NAMALWA (cell line): ENCODE measurements at places on chromosomes 5 and 9.

DNA sequence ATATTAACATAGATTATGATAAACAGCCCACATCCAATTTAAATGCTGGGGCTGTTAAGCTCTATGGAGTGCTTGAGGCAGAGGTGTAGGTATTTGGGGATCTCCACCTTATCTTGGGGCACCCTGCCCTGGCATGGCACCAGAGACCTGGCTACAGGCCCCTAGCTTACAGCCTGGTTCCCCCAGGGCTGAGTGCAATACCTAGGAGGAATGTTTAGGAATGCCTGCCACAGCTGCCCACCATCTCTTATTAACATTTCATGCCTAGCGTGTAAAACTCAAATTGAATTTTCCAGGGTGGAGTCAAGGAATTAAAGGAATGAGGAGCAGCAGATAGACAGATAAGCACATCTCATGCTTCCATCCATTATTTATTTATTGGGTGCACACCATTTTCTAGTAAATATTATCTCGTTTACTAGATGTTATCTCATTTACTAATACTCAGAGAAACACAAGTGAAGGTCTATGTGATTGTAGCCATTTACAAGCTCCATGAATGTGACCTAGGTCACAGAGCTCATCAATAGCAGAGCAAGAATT lies 55.6 kb upstream of the TNFSF8 start:
- DNase-seq: no peak

- DNase-seq: peak; percentile 89
Measured at GRCh38 chr9:122810306-122810946, 10.5 kb downstream of the OR1K1 start.

DNA sequence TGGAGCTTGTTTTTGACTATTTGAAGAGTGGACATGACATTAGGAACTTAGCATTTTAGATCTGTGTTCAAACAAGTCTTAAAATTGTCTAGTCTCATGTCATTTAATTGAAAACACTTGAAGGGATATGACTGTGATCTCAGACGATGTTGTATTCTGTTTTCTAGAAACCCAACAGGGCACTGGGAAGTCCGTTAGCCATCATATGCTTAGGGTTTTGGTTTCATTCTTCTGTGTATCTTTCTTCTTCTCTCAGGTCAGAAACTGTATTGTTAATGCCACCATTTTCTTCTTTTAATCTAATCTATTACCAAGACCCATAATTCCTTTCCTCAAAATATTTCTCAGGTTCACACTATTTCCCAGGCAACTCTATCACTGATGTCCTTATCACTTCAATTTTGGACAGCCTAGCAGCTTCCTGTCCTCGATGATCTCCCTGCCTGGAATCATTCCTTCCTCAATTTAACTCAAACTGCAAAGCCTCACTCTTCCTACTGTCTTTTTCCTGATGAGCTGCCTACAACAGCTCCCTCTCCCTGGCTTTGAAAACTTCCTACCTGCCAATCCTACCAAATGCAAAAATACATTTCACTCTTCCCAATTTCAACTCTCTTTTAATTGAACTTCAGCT lies 77.7 kb downstream of the MEF2C start:
- no peak for DNase-seq

GRCh38 chr5:138980441-138980840 lies 105.3 kb upstream of the LRRTM2 start:
- no peak for DNase-seq

DNA sequence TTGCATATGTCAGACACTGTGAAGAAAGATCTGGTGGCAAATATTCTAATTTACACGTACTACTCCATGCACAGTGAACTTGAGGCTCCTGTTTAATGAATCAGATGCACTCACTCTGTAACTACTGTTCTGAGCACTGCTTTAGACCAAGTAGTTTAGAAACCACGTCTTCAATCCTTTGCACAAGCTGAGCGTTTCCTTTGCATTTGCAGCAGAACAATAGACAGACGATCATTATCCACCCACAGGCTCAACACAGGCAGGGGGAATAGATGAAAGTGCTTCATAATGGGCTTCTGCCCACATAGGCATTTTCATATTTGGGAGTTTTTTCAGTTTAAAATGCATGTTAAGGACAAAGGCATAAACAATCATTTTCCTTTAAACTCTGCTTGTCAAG lies 423.3 kb upstream of the ADAMTS16 start:
- no peak for DNase-seq

DNA sequence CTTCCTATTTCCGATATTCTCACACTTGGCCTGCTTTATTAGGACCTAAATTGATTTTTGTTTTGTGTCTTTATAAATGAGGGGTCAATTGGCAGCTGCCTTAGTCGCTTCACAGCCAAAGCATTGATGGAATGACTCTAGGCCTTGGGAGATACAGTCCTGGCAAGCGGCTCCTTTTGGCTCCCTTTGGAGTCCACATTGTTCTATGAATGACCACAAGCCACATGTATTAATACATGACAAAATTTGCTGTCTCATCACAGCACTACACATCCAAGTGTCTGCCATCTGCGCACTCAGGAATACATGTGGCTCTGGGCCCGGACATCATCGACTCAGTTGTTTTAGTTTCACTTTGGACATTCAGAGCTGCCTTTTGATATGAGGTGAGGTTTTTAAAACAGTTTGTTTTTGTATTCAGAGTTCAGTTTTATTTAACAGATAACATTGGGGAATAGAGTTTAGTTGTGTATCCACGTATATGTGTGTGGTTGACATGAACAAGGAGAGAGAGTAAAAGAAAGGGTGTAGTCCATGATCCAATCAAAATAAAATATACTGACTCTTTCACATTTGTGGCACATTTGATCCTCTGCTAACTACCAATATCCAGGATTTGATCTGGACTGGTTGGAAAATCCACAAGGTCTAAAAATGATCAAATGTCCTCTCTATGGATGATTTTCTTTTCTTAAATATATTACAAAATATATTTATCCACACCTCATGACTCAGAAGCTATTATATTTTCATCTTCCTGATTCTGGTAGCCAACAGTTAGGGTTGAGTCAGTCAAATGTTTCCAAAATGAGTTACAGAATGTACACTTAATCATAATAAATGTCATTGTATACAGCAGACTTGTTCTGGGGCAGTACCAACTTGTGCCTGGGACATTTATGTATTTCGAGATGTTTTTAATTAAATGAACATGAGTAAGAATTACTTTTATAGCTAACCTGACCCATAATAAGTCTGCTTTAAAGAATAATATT lies 114.0 kb upstream of the MTAP start:
- no peak for DNase-seq

GRCh38 chr9:14993061-14993800 lies 83.0 kb upstream of the FREM1 start:
- DNase-seq: no peak

- DNase-seq: no peak
Measured at GRCh38 chr5:118553662-118554061, 434.7 kb downstream of the DTWD2 start.

DNA sequence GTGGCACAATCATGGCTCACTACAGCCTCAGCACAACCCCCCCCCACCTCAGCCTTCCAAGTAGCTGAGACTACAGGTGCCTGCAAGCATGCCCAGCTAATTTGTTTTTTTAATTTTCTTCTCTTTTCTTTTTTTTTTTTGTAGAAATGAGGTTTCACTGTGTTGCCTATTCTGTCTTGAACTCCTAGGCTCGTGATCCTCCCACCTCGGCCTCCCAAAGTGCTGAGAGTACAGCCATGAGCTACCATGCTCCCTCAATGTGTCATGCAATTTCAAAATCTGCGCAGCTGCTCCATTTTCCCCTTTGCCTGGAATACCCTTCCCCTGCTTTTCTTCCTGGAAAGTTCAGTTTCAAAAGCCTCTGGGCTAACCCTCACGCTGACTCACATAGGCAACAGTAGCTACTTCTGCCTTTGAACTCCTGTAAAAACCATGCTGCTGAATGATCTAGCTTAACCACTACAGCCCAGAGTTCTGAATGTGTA lies 71.0 kb upstream of the IL7R start:
- DNase-seq: no peak

DNA sequence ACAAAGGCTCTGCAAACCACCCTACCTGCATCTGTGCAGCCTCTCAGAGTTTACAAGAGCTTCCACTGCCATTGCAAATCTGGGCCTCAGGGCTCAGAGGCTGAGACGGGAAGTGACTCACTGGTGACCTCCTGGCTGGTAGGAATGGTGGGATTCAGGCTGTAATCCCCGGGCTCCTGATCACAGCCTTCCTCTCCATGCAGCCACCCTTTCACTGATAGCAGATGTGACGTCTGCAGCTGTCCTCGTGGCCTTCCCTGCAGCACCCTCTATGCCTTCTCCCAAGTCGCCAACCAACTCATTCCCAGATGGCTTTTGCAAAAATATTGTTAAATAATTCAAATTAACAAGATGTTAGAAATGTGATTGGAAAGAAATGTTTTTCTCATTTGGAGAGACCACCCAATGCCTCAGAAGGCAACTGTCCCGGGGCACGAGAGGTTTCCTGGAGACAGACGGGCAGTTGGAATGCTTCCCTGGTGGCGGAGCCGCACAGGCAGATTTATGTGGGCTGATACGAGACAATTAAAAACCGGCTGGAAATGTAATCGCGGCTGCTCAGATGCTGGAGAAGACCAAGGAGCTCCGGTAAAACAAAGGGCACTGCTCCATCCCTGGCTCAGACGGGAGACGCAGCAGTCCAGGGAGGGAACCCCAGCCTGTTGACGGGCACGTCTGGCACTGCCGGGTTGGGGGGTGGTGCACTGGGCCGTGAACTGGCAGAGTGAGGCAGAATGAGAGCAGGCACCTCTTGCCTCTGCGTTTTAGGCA lies 34.4 kb upstream of the SLC25A51 start:
- no peak for DNase-seq

- no peak for DNase-seq
Measured at GRCh38 chr5:138900281-138900965, 25.3 kb upstream of the LRRTM2 start.

- DNase-seq: no peak
Measured at GRCh38 chr9:37984672-37985611, 81.0 kb upstream of the SLC25A51 start.

DNA sequence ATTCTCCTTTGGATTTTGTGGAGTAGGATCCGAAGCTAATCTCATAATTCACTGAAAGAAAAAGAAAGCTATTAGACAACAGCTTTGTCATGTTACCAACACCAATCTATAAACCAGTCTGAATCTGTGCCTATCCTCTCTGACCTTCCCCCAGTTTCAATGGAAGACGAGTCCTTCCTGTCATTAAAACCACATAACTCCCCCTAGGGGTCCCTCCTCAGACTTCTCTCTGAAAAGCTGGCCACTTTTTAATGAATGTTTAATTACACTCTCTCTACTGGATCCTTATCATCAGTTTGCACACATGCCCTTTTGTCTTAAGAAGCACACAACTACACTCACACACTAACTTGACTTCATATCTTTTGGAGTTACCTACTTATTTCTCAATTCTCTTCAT lies 98.0 kb upstream of the TSLP start:
- DNase-seq: peak; percentile 21

GRCh38 chr9:90909747-90910283 lies 108.2 kb downstream of the SYK start:
- DNase-seq: no peak

- DNase-seq: no peak
Measured at GRCh38 chr5:76427206-76428140, 24.4 kb downstream of the IQGAP2 start.

DNA sequence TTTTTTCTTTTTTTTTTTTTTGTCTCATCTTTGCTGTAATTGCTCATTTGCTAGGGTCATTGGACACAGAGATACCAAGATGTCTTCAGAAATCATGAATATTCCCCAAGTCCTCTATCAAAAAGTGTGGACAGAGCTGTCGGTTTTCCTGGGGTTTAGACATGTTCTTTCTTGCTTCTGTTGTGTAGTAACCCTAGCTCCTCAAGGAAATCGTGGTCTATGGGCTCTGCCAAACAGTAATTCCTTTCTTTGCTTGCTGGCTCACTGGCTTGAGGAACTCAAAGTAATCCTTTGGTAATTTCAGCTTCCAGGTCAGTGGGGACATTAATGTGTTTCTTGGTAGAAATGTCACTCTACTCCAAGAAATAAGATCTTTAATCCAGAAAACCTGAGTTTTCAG lies 101.7 kb downstream of the TMC1 start:
- DNase-seq: no peak

DNA sequence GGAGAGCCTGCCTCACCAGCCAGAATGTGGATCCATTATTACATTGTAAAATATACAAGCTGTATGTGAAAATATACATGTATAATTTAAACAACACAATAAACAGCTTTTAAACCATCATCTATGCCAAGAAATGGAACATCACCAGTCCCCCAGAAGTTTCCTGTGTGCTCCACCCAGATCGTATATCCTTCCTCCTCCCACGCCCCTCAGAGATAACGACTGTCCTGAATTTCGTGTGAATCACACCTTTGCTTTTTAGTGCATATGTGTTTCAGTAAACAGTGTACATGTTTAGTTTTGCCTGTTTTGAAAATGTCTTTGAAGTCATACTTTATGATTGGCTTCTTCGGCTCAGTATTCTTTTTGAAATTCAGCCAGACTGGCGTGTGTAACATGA lies 134.6 kb upstream of the MYO10 start:
- DNase-seq: no peak

DNA sequence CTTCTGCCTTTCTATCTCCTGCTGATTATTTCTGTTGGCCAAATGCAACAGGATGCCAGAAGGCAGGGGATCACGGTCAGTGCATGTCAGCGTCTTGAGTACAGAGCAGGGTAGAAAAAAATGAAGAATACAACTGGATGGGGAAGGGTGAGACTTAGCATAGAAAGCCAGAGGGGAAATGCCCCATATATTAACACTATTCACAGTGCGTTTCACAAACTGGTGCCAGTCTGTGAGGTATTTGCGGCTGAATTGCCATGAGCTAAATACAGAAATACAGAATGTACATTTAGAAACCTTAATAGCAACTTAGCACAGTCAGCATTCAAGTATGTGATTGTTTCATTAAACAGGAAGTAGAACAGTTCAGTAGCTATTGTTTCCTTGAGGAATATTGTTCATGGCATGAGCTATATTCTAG lies 31.0 kb upstream of the SLC1A3 start:
- DNase-seq: no peak

GRCh38 chr9:35842020-35842745 lies 13.2 kb downstream of the TMEM8B start:
- no peak for DNase-seq

DNA sequence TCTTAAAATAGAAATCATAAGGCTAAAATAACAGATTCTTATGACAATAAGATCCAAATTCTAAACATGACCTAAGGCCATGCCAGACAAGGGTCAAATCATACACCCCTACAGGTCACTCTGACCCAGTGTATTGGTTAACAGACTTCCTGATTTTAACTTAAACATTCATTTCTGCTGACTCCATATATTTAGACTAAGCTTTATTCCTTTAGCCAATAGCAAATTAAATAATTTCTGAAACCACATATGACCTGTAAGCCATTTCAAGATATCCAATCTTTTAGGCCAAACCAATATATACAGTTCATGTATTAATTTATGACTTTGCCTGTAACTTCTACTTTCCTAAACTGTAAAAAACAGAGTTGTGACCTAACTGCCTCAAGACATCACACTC lies 7.4 kb upstream of the SPINK13 start:
- no peak for DNase-seq

DNA sequence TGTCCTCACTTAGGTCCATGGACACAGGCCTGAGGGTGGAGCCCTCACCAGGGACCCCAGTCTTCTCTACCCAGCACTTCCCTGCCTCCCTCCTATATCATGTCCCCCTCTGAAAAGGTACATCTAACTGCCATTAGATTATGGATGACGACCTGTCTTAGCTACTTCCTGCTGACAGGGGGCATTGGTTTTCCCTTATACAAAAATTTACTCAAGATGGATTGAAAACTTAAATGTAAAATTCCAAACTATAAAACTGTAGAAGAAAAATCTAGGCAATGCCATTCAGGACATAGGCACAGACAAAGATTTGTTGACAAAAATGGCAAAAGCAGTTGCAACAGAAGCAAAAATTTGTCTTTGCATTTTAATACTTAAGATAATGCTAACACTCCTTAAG lies 623.2 kb upstream of the FAM174A start:
- no peak for DNase-seq
